ENCODE measurements at places on chromosomes 12 and 14.
A peak's percentile ranks its signal among the peaks of the same experiment; 100 is the strongest.

GRCh38 chr14:39268393-39268792 is 34.7 kb downstream of the MIA2 start:
- no peak for DNase-seq

- peak; percentile 62 for DNase-seq
Measured at GRCh38 chr12:131928080-131928710, 881 bp upstream of the PUS1 start.

- DNase-seq = no peak
Measured at GRCh38 chr12:116959198-116959460, 48.4 kb downstream of the FBXW8 start.

DNA sequence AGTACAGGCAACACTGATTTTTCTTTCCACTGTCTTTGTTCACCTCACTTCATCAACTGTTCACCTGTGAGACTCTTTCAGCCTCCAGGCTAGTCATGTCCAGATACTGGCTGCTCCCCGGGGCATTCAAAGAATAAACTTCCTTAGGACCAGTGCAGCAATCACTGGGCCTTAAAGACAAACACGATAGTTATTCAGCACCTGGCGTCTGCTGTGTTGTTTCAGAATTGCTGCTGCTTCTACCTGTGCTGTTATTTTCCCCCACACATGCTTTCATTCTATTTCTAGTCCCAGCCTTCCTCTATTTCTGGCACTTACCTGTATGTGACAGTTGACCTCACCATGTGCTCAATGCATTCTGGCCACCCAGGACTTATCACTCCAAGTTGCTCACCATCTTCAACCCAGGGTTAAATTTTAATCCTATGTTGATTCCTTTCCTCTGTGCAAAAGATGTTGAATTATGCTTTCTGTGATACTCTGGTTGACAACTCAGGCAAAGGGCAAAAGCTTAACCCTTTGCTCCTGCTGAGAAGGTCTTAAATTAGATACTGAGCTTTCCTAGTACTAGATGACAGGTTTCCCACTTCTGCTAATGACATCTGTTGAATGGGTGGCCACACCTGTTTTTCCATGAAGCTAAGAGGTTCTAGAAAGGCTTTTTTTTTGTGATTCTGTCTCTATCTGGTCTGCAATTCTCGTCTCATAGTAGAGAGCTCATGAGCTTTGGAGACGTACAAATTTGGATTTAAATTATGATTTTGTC is 41.4 kb downstream of the PTPRQ start:
- no peak for DNase-seq

- no peak for DNase-seq
Measured at GRCh38 chr12:12004524-12004923, 66.2 kb upstream of the BCL2L14 start.

GRCh38 chr12:131441638-131442336 is 269.1 kb upstream of the SFSWAP start:
- no peak for DNase-seq

- DNase-seq = peak; percentile 43
Measured at GRCh38 chr14:20782280-20782890, 1.3 kb downstream of the RNASE6 start.
